ENCODE measurements at places on chromosomes 16 and 17. TPM values are rescaled to one million over a fixed set of nuclear protein-coding genes. Genes with fewer than 3 reads are reported as not detected.

The ZNF821 gene
- 9.0 TPM for total RNA-seq

The KCNJ12 gene
- not detected for total RNA-seq

The CCL14 gene
- not detected for total RNA-seq

The MYH3 gene
- total RNA-seq, result 4.3 TPM

The GNAO1 gene
- total RNA-seq, result 1.5 TPM

The NT5C gene
- total RNA-seq, result 65.2 TPM

The CHD9 gene
- total RNA-seq, result 23.7 TPM

The MPO gene
- total RNA-seq, result 0.09 TPM

The NUPR1 gene
- not detected for total RNA-seq

The BICDL2 gene
- not detected for total RNA-seq

The AHSP gene
- not detected for total RNA-seq

The GRN gene
- 69.2 TPM for total RNA-seq

The SLC52A1 gene
- total RNA-seq, result 2.2 TPM

The MEFV gene
- 0.07 TPM for total RNA-seq

The STRADA gene
- 76.8 TPM for total RNA-seq

The C16orf96 gene
- total RNA-seq, result not detected

The GOT2 gene
- 83.6 TPM for total RNA-seq

The SLC47A1 gene
- total RNA-seq, result not detected

The TADA2A gene
- 50.4 TPM for total RNA-seq

The PPY gene
- total RNA-seq, result not detected

The RNF222 gene
- total RNA-seq, result 0.20 TPM

The LGALS9B gene
- 0.73 TPM for total RNA-seq

The CORO1A gene
- total RNA-seq, result 1,875 TPM

The ACSM2A gene
- not detected for total RNA-seq

The EFCAB5 gene
- total RNA-seq, result 0.70 TPM

The CSF3 gene
- not detected for total RNA-seq

The NEK8 gene
- total RNA-seq, result 3.6 TPM

The CNGB1 gene
- not detected for total RNA-seq

The SDK2 gene
- 0.09 TPM for total RNA-seq

The ITGB3 gene
- 0.21 TPM for total RNA-seq

The PRSS33 gene
- not detected for total RNA-seq

The NSRP1 gene
- 24.0 TPM for total RNA-seq

The RMI2 gene
- total RNA-seq, result 70.4 TPM

The PRDM7 gene
- total RNA-seq, result not detected

The TBC1D28 gene
- not detected for total RNA-seq

The GJC1 gene
- 3.7 TPM for total RNA-seq

The HAGHL gene
- total RNA-seq, result 13.0 TPM

The DHRS7C gene
- not detected for total RNA-seq

The CCL7 gene
- total RNA-seq, result not detected

The RHBDL3 gene
- total RNA-seq, result 0.29 TPM

The ANKS4B gene
- total RNA-seq, result not detected

The KLHL10 gene
- total RNA-seq, result not detected

The TOX3 gene
- total RNA-seq, result not detected

The TAT gene
- total RNA-seq, result not detected

The C17orf67 gene
- total RNA-seq, result 4.2 TPM

The PIMREG gene
- 17.0 TPM for total RNA-seq

The PCYT2 gene
- 48.5 TPM for total RNA-seq

The CISD3 gene
- 54.3 TPM for total RNA-seq

The OTOP2 gene
- not detected for total RNA-seq

The MRPL10 gene
- 54.4 TPM for total RNA-seq

The ABCC11 gene
- 0.19 TPM for total RNA-seq

The COPRS gene
- 34.1 TPM for total RNA-seq

The TRPV2 gene
- total RNA-seq, result 129 TPM

The TBC1D3 gene
- 3.7 TPM for total RNA-seq

The NQO1 gene
- 22.6 TPM for total RNA-seq

The MT1F gene
- 11.4 TPM for total RNA-seq
